Endothelial cell of umbilical vein (primary cell): ENCODE measurements at places on chromosomes 2 and 18.

- DNase-seq: no peak
These were observed 235.6 kb upstream of the CDH2 start for GRCh38 chr18:28412521-28412920.

GRCh38 chr2:38526195-38526594, 76.5 kb downstream of the HNRNPLL start:
- no peak for DNase-seq

DNA sequence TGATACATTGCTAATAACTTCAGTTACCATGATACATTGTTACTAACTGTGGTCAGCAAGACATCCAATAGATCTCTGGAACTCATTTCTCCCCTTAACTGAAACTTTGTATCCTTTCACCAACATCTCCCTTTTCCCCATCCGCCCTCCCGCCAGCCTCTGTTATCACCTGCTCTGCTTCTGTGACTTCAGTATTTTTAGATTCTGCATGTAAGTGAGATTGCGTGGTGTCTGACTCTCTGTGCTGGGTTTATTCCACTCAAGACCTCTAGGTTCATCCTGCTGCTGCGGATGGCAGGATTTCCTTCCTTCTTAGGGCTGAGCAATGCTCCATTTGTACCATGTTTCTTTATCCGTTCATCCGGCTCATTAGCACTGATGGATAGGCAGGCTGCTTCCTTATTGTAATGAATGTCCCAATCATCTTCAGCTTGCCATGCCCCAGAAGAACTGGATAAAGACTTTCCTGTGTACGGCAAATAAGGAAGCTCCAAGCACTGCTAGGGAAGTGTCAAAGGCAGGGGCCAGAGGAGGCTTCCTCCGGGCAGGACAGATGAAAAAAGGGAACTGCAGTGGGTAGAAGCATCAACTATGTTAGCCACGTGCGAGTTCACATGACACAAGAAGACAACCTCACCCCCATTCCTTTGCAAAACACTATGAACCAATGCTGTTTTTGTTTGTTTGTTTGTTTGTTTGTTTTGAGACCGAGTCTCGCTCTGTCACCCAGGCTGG, 113.4 kb downstream of the EIPR1 start:
- no peak for DNase-seq

DNA sequence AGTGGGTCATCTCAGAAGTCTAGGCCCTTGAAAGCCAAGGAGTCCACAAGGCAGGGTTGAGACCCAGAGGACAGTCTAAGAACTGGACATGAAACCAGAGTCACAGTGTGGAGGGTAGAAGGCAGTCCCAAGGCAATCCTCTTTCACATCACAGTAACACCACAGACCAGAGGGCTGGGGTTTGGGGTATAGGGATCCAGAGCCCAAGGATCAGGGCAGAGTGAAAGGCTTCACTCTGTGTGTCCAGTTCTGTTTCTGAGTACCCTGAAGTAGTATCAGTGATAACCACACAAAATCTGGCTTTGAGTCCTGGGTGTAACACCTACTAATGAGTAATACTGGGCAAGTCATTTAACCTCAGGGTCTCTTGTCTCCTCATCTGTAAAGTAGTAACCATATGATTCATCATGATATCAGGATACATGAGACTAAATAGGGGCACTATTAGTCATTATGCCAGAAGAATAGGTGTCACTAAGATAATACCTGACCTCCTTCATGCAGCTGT, 91.0 kb downstream of the ICA1L start:
- peak; percentile 48 for DNase-seq

DNA sequence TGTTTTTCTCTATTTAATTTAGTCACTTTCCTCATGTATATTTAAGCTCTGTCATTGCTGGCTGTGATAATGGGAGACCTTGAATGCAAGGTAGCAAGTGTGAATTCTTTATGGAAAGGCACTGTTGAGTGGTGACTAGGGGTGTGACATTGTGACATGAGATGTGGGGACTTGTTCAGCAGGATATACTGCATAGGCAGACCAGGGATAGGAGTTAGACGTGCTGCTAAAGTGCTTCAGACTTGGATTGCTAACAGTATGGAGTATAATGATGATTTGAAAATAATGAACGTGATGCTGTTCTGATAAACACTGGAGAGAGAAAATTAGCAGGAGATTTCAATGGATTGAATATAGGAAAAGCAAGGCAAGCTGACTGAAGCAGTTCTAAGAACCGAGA, 135.1 kb downstream of the NCOA1 start:
- no peak for DNase-seq

DNA sequence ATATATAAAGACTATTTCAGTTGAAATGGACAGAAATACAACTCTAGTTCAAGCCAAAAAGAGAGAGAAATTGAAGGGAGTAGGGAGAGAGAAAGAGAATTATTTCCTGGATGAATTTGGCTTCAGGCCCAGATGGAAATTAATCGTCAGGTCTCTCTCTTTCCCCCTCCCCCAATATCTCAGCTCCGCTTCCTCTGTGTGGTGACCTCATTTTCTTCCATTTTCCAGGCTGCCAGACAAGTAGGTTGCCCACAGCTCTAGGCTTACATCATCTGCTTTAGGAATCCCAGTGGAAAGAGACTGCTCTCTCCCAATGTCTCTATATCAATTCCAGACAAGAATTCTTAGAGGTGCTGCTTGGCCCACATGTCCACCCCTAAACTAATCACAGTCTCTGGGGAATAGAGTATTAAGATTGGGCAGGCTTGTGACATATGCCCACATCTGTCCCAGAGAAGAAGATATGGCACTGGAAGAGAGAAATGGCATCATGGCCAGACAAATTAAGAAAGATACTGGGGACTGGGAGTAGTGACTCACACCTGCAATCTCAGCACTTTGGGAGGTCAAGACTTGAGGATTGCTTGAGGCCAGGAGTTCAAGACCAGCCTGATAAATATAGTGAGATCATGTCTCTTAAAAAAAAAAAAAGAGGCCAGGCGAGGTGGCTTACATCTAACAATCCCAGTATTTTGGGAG, 37.2 kb upstream of the CFAP36 start:
- DNase-seq: peak; percentile 83

DNA sequence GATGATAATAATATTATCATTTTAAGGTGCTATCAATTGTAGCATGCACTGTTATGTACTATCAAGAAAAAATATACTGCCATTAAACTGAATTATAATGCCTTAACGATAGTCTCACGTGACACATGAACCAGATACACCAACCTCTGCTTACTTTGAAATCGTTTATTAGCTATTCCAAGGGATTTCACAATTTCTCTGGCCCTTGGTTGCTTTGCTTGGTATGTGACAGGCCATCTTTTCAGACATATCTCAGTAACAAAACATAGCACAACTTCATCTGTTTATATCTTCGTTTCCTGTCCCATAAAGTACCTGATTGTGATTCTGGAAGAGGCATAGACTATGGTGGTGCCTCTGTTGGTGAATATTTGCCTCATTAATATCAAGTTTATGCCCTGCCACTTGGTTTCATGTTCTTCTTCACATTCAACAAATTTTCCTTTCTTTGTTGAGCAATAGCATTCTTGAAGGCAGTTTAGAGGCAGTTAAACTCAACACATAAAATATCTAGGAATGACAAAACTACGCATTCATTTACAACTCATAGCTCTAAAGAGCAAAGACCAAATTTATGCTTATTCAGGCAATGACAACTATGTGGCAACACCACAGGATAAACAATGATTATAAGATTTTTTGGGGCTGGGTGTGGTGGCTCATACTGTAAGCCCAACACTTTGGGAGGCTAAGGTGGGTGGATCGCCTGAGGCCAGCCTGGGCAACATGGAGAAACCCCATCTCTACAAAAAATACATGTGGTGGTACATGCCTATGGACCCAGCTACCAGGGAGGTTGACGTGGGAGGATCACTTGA, 84.3 kb downstream of the MCFD2 start:
- no peak for DNase-seq

- peak; percentile 46 for DNase-seq
These were observed 80.3 kb downstream of the DYNAP start for GRCh38 chr18:54671291-54671881.

- DNase-seq: no peak
These were observed 10.4 kb downstream of the CNDP2 start for GRCh38 chr18:74506448-74507084.

GRCh38 chr2:51717312-51717711, 685.4 kb upstream of the NRXN1 start:
- DNase-seq: peak; percentile 48

DNA sequence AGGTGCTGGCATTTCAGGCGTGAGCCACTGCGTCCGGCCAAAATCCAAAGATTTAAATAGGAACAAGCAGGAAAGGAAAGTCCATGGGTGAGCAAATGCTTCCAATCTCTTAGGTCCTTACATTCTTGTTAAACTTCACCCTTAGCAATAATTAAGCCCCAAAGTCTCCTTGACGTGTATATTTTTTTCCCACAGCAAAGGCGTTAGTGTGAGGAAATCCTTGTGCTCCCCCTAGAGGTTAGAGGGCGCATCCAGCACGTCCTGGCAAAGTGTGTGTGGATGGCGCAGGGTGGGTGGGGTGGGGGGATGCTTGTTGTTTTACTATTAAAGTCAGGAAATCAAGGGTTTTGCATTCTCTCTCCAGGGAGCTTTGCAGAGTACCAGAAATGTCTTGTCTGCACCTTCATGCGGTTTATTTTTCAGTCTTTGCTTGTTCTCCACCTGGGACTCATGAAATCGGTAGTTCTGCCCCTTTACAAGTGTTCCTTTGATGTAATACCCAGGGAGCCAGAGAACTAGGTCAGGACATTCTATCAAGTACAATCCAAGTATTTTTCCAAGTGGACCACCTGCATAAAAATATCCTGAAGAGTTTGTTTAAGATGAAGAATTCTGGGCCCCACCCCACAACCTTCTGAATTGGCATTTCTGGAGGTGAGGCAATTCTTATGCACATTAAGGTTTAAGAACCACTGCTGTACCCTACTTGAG, 22.2 kb upstream of the ITSN2 start:
- DNase-seq: peak; percentile 66

GRCh38 chr18:69845593-69846506, 101.8 kb downstream of the CD226 start:
- no peak for DNase-seq

- no peak for DNase-seq
These were observed 68.3 kb downstream of the TET3 start for GRCh38 chr2:74052732-74053710.

- no peak for DNase-seq
These were observed 7.8 kb upstream of the NPPC start for GRCh38 chr2:231933916-231934401.

DNA sequence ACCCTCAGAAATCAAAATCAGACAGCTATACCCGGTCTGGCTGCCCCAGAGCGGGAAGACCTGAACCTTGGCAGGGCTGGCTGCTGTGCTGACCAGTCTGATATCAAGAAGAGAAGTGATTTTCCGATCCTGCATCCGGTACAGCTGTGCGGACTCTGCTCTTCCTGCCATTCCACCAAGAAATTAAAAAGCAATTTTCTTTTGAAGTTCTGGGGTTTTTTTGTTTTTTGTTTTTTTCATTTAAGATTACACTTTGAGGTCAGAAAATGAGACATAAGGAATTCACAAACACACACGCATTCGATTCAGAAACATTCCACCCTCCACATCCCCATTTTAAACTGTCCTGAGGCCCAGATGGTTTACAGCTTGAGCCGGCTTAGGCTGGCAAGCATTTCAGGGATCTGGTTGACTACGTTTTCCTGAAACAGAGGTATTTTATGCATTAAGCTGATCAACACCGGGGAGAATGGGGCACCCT, 156.5 kb downstream of the COL6A3 start:
- DNase-seq: peak; percentile 89

GRCh38 chr2:67210430-67210829, 186.7 kb upstream of the ETAA1 start:
- DNase-seq: no peak

DNA sequence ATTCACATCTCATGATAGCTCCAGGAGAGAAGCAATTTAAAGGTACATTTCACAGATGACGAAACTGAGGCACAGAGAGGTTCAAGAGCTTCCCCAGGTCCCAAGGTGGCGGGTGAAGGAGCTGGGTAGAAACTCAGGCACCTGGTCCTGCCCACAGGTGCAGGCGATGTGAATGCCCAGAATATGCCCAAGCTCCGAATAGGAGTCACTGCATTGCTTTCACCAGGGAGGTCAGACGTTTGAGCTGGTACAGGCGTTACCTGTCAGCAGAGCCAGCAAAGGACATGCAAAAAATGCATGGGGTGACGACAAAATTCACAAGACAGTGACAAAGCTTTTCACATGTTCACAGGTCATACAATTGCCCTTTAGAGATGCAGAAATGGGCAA, 247.9 kb downstream of the HDAC4 start:
- DNase-seq: no peak

GRCh38 chr2:19746611-19747309, 155.0 kb downstream of the TTC32 start:
- DNase-seq: peak; percentile 29
